NCI-H345 (cell line): ENCODE measurements at places on chromosomes 12 and 14.

- DNase-seq: no peak
Observed at GRCh38 chr14:37819155-37820015, 224.0 kb downstream of the TTC6 start.

GRCh38 chr12:26274441-26275312 is 79.3 kb downstream of the SSPN start:
- DNase-seq: no peak

DNA sequence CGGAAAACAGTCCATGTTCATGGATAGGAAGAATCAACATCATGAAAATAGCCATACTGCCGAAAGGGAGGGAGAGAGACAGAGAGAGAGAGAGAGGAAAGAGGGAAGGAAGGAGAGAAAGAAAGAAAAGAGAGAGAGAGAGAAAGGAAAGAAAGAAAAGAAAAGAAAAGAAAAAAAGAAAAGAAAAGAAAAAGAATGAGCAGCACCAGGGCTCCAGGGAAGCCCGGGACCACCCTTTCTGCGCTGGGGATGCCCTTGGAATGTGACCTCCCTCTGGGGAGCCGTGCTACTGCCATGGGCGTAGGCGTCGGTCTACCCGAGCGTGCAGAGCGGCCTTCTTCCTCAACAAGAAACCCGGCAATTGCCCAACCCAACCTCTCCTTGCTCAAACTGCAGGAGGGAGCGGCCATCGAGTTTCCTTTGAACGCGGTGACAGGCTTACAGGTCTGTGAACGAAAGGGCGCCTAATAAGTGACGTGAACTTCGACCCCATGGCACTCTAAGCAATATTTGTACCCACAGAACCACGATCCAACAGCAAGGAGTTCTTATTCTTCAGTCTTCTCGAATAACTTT is 16.9 kb downstream of the OR6S1 start:
- DNase-seq: no peak

- no peak for DNase-seq
Observed at GRCh38 chr14:44370727-44371126, 136.4 kb downstream of the FSCB start.

DNA sequence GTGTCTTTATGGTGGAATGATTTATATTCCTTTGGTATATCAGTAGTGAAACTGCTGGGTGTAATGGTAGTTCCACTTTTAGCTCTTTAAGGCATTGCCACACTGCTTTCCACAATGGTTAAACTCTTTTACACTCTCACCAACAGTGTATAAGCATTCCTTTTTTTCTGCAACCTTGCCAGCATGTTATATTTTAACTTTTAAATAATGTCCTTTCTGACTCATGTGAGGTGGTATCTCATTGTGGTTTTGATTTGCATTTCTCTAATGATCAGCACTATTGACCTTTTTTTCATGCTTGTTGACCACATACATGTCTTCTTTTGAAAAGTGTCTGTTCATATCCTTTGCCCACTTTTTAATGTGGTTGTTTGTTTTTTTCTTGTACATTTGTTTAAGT is 142.5 kb downstream of the MSRB3 start:
- DNase-seq: no peak
